BJ (cell line): ENCODE measurements at places on chromosomes 5 and 9.

DNA sequence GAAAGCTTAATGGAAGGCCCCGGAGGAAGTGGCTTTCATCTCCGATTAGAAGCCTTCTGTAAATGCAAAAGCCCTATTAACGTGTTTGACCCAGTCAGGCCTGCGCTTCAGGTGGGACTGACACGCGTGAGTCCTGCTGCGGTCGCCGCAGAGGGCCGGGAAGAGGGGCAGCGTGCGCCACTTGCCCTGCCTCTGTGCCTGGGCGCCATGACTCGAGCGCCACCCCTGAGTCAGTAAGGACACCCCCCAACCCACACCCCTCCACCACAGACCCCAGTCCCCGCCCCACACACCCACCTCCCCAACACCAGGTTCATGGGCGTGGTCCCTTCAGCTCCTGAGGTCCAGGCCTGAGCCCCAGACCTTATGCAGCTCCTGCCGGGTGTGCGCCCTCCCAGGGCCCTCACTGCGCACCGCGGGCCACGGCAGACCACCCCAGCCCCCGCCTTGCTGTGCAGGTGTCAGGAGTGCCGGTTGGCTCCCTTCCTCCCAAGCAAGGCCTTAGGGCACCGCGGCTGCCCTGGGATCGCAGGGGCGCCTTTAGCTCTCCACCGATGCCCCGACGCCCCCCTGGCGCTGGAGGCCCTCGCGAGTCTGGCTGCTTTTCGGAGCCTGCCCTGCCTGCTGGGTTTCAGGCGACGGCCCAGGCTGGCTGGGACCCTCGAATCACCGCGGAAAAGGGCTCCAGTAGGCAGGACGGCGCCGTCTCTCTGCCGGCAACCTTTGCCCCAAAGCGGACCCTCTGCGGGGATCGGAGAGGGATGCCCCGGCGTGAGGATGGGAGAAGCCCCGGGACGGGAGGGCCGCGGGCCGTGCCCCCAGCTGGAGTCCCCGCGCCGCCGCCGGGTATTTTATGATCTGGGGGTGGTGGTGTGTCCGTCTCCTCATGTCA is 625 bp upstream of the OLFM1 start:
- no peak for DNase-seq

GRCh38 chr9:32161720-32162119 is 222.7 kb upstream of the ACO1 start:
- DNase-seq = no peak

DNA sequence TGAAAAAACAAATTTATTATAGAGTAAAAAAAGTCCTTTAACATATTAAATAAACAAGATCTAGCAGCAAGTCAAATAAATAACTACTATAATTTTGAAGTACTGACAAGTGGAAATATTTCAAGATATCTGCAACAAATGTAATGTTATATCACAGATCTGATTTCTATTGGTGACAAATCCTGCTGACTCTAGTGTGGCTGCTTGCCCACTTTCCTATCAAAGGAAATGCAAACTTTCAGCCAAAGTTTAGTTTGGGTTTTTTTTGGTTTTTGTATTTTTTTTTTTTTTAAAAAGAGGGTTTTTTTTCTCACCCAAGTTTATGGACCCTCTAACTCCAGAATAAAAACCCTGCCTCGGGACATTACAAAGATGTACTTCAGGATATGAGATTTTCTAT is 12.9 kb downstream of the ADRA1B start:
- DNase-seq = no peak

- DNase-seq = no peak
Observed at GRCh38 chr5:110896901-110897300, 158.1 kb downstream of the SLC25A46 start.

GRCh38 chr5:157603333-157604190 is 28.0 kb upstream of the ADAM19 start:
- peak; percentile 54 for DNase-seq

DNA sequence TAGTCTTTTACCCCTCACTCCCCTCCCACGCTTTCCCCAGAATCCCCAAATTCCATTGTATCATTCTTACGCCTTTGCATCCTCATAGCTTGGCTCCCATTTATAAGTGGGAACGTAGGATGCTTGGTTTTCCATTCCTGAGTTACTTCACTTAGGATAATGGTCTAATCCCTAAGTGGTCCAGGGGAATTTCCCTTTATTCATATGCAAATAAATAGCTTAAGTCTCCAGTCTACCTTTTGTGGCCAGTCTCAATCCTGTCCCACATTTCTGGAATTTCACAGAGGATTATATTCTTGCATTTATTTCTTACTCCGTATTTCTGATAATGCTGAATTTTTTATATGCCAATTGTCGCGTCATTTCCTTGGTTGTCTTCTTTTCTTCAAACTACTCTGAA is 245.6 kb upstream of the DAB2 start:
- no peak for DNase-seq

DNA sequence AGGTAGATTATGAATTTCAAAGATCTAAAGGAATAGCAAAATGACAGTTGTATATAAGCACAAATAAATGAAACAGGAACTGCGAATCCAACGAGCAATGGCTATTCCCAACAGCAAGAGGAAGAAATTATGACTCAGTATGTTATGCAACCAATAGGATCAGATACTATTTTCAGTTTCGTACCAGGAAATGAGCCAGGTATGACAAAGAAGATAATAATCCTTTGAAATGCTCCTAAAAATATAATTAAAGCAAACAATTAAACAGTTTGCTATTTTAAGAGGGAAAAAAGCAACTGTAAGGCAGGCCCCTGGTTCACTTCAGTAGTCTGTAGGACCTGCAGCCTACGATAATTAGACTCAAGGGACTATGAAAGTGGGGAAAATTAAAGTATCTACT is 58.9 kb downstream of the AUH start:
- DNase-seq = peak; percentile 83

- DNase-seq = no peak
Observed at GRCh38 chr5:37979559-37979958, 139.7 kb upstream of the GDNF start.

DNA sequence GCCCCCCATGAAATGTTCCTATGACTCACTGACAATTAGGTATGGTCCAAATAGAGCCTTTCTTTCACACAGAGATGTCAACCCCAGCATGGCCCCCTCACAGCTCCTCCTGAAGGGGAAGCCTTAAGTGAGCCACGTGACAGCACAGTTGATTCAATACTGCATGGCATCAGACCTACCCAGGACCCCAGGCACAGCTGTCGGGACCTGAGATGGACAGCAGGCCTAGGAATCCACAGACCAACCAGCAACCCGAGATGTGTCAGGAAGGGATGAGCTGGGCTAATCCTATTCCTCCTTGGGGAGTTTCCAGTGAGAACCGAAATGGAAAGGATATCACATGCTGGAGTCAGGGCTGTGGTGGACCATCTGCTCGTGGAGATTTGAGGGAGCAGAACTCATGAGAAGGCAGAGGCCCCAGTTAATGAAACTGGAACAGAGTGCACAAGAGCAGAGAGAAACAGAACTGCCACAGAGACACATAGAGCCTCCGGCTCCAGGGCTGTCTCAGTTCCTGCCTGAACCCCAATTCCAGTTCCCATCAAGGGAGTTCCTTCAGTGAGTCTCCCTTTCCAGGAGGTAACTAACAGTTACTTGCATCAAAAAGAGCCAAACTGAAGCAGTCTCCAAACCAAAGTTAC is 42.1 kb upstream of the SMIM23 start:
- no peak for DNase-seq

DNA sequence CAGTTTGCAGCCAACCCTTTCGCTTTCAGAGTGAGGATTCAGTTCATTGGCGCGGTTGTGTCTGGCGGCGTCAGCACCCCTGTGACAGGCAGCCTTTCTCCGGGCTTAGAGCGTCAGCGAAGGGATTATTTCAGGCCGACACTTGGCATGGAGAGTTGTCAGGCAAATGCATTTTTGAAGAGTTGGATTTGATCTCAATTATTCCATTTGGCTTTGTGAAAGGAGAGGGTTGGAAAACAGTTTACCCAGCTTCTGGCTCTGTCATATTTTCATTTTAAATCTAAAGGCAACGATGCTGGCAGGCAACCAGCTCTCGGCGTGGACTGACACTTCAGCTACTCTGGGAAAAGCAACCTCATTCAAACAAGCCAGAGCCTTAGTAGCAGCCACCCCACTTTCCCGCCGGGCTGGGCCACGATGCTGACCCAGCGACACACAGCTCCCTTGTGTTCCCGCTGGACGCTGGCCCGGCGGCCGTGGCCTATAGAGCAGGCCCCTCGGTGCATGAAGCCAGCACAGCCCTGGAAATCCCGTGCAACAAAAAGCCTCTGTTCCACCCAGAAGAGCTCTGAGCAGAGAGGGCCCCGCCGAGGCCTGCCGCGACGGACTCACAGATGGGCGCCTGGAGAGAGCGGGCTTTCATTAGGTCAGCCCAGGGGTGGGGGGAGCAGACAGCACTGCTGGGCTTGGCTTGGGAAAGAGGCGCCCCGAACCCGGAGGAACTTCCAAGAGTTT is 28.9 kb upstream of the LPCAT1 start:
- no peak for DNase-seq

- DNase-seq = no peak
Observed at GRCh38 chr5:60545551-60545950, 154.4 kb downstream of the DEPDC1B start.

DNA sequence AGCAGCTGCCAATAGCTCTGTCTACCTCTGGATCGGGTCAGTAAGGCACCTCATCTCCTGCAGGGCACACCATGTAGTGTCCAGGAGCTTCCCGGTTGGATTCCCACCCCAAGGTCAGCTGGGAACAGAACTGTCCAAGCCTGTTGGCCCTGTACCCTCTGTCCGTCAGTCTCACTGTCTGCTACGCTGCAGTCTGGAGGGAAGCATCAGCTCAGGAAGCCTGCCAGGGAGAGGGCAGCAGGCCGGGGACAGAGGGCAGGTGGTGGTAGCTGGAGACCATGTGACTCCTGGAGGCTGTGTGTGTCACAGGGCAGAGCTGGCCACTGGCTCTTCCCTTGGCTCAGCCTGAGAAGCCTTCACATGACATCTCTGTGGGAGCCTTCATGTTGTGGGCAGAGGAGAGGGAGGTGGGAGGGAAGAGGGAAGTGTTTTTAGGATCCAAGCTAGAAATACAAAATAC is 134.5 kb downstream of the SEC61B start:
- no peak for DNase-seq

DNA sequence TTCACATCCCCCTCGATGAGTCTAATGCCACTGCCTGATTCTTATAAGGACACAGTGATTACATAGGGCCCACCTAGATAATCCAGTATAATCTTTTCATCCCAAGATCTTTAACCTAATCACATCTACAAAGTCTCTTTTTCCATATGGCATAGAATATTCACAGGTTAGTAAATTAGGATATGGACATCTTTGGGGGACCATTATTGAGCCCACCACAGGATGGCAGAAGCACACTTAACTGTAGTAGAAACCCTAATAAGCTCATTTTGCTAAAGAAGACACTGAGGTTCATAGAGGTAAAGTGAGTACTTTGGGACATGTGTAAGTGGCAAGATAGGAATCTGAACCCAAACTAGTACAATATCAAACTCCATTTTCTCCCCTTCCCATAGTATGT is 38.9 kb downstream of the ASTN2 start:
- DNase-seq = no peak

DNA sequence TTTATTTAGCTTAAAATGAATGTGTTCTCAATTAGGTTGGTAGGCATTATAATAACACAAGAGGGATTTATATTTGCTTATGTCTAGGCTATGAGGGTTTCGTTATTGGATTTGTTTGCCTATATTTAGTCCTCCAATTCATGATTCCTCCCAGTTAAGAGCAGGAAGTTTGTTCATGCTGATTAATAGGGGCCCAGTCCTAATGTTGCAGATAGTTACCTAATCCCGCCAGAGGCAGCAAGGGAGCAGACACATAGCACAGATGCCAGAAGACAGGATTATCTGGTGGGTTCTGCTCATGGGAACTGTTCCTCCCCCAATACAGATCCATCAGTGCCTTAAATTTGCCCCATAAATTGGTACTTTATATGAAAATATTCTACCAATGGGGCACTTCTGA is 100.8 kb upstream of the TLE4 start:
- DNase-seq = no peak

GRCh38 chr5:14526493-14526892 is 55.1 kb upstream of the OTULINL start:
- DNase-seq = no peak

GRCh38 chr9:128169492-128169891 is 9.4 kb downstream of the BBLN start:
- DNase-seq = no peak
